NCI-H1092 treated with DMSO at 0.1 percent for 48 hours (cell line): ENCODE measurements at places on chromosomes 6 and 20.
A peak's percentile ranks its signal among the peaks of the same experiment; 100 is the strongest.

- DNase-seq: no peak
These were observed 90.0 kb downstream of the RAMACL start for GRCh38 chr6:166496460-166496859.

- DNase-seq: no peak
These were observed 274.1 kb upstream of the CITED2 start for GRCh38 chr6:139648430-139649000.

DNA sequence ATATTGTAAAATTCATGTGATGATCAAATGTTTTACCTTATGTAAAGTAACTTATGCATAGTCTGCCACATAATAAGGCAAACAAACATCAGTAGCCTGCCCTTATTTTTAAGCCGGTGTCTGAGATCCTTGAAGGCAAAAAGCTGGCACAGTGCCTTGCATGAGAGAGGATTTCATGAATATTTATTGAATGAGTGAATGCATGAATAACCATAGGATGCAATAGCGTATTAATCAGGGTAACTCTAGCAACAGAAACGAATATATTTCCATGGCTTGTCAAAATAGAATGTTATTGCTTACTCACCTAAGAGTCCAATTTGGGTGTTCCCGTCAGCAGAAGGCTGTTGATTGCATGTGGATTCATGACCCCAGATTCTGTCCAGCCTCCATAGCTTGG lies 34.9 kb downstream of the BTBD3 start:
- no peak for DNase-seq

GRCh38 chr6:114142258-114142657 lies 171.3 kb upstream of the HDAC2 start:
- DNase-seq: no peak

DNA sequence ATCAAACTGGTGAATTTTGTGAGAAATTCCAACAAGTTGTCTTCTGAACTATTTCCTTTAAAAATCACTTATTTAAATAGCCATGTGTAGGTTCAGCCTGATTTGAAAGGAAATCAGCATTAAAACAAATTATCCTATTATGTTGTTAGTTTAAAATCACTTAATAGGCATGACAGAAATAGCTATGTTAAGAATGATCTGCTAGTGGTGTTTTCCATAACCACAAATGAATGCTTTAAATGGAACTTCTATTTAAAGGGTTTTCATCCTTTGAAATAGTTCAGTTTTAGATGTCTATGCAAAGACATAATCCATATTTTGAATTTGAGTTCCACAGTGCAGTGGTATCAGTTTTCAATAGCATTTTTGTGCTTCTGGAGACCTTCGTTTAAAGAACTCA lies 120.1 kb downstream of the PLEKHG1 start:
- DNase-seq: no peak

DNA sequence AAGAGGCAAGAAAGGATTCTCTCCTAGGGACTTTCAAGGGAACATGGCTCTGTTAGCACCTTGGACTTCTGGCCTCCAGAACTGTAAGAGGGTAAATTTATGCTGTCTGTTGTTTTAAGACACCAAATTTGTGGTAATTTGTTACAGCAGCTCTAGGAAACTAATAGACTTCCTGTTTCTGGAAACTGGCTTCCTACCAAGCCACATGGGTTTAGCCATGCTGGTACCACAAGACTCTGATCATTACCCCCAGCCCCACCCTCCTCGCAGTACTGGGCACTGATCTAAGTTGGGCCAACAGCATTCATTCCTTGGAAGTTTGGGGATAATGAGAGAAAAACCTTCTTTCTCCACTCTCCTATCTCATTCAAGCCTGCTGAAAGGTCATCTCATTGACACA lies 109.5 kb upstream of the SMLR1 start:
- no peak for DNase-seq

DNA sequence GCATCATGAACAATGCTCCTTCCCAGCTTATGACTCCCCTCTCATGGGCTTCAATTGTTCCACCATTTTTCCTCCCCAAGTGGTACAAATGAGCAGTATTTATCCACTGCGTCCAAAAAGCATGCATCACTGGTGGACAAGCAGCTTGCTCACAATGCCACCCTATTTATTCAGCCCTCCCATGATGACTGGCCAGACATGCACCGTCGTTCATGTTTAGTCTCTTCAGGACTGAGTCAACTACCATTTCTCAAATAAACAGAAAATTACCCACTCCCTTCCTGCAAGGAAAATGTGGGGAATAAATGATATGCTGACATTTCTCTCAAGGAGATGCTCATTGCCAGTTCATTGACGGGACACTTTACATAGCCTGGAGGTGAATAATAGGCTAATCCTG lies 300.4 kb downstream of the C6orf118 start:
- DNase-seq: no peak

DNA sequence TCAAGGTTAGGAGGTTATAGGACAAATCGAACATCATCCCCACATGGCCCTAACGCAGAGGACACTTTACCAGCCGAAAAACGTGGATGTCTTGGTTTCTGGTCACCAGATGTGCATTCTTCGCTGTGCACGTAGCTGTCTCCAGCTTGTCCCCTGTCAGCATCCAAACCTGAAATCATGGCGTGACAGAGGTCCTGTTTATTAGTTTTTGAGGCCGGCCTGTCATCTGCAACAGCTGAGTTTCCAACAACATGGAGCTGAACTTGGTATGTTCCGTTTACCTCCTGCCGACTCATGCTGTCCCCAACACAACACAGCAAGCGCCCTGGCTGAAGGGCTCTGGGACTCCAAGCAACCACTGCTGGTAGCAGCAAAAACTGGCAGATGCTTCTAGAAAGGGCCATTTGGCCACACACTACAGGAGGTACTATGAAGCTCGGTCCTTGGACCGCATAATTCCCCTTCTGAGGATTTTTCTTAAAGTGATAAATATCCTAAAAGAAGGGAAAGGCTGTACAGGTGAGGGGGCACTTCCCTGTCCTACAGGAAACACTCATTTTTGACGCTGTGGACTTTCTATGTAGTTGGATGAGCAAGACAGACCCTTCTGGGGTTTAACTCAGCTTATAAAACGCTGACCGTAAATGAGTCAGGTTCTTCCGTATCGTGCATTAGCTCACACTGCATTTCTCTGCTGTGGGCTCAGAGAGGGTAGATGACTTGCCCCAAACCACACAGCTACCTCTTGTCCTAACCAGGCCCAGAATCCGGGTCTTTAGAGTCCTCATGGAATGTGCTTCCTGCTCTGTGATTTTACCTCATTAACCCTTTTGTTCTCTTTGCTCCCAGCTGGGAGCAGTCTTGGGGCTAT lies 79.7 kb upstream of the NFATC2 start:
- no peak for DNase-seq

GRCh38 chr6:77371748-77372147 lies 91.5 kb downstream of the HTR1B start:
- no peak for DNase-seq

GRCh38 chr20:36792422-36792821 lies 18.9 kb upstream of the DSN1 start:
- no peak for DNase-seq

GRCh38 chr6:16405375-16405774 lies 167.0 kb downstream of the GMPR start:
- no peak for DNase-seq

GRCh38 chr20:34915131-34915530 lies 38.7 kb downstream of the ACSS2 start:
- DNase-seq: no peak

DNA sequence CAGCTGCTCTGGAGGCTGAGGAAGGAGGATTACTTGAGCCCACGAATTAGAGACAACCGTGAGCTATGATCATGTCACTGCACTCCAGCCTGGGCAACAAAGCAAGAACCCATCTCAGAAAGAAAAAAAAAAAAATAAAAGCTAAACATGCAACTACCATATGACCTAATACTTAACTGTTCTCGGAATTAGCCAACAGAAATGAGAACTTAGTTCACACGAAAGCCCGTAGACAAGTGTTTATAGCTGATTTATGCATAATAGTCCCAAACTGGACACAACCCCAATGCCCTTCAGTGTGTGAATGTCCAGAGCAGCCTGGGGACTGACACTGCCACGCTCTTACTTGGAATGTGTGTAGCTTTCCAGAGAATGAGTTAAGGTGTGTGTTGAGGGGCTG lies 211.5 kb upstream of the PROKR2 start:
- DNase-seq: no peak

DNA sequence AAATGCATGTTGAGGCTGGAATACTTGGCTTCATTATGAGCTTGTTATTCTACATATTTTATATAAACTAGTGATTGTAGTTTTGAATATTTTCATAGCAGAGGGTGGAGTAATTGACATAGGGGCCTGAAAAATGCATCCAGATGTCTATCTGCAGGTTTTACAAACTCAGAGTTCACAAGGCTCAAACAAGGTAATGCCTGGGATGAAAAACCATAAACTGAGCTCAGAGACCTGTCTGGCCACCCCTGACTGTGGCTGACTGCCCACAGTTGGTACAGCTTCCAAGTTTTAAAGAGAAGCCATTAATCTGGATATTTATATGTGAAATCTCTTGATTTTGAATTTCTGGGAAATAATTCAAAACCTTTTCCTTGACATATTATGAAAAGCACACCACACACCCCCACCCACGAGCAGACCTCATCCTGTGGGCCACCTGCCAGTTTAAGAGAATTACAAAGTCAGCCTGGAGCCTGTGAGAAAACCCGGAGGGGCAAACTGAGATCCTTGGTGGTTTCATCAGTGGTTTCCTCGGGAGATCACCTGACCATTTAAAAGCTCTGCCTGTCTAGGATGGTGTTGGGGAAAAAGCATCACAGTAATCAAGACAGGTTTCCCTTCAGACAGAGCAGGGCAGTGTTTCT lies 230.1 kb downstream of the SAMD5 start:
- no peak for DNase-seq

GRCh38 chr6:100001915-100002388 lies 7.9 kb upstream of the MCHR2 start:
- peak; percentile 53 for DNase-seq

DNA sequence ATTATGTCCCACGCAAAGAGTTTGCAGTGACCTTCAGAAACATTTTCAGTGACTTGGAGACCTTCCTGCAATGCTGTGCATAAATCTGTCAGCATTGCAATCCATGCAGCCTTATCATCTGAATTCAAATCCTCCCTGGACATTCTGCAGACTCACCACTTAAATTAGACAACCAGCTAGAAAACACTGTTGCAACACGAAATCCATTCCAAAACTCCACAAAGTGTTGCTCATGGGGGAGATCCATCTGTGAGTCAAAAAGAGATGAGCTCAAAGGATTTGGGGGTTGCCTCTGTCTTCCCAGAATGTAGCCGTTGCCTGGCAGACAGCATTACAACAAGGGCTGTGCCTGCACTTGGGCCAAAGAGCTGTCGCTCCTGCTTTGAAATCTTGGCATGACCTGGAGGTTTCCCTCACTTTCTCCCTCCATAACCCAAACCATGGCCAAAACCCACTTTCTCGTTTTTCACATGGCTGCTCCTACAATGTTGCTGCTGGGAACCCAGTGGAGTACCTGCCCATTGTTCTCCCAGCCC lies 163.5 kb upstream of the CDYL start:
- no peak for DNase-seq

- DNase-seq: no peak
These were observed 367.8 kb downstream of the ZFAND3 start for GRCh38 chr6:38187325-38187724.

GRCh38 chr6:3277251-3277650 lies 18.5 kb downstream of the PSMG4 start:
- DNase-seq: no peak

GRCh38 chr6:131065824-131066171 lies 2.8 kb upstream of the EPB41L2 start:
- no peak for DNase-seq

- no peak for DNase-seq
These were observed 211.5 kb downstream of the SOX4 start for GRCh38 chr6:21804941-21805610.

GRCh38 chr20:57022306-57022705 lies 244.1 kb downstream of the BMP7 start:
- DNase-seq: no peak

GRCh38 chr6:95364016-95364604 lies 213.2 kb upstream of the MANEA start:
- DNase-seq: peak; percentile 16

DNA sequence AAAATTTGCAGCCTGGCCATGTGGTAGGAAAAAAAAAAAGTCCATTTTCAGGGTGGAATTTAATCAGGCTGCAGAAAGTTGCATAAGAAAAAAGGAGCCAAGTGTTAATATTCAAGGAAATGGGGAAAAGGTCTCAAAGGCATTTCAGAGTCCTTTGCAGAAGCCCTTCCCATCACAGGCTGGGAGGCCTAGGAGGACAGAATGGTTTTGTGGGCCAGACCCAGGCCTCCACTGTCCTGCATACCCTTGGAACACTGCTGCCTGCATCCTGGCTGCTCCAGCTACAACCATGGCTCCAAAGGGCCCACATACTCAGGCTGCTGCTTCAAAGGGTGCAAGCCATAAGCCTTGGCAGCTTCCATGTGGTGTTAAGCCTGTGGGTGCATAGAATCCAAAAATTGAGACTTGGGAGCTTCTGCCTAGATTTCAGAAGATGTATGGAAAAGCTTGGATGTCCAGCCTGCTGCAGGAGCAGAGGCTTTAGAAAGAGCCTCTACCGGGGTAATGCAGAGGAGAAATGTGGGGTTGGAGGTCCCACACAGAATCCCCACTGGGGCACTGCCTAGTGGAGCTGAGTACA lies 239.0 kb upstream of the STXBP5 start:
- DNase-seq: no peak

GRCh38 chr6:158303210-158303731 lies 9.0 kb upstream of the TULP4 start:
- DNase-seq: no peak

GRCh38 chr6:137363805-137364138 lies 130.4 kb downstream of the OLIG3 start:
- no peak for DNase-seq

DNA sequence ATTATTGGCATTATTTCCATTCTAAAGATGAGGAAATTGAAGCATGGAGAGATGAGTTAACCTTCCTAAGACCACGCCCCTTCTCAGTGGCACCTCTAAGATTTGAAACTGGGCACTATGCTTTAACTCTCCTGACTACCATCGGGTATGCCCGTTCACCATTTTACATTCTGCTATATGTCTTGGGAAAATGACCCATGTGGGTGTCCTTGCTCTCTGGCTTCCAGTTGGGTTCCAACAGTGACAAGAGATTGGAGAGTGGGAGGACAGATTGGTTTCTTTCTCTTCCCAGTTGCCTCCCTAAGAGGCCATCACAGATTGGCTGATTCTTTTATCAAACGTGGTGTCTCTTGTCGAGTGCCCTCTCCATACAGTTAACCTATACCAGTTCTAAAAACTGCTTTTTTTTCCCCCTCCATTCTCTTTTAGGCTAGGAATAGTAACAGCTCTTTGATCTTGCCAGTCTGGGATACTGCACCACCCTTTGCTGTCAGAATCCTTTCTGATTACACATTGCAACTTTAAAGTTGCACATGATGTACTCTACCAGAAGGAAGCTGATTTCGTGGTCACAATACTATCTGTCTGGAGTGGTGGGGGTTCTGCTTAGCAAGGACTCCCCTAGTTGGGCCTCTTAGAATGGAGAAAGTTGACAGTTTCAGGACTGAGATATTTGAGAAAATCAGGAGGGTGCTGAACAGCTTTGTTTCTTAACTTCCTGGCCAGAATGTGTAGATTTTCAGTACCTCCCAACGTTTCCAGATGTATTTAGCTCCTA lies 88.0 kb upstream of the ELOVL5 start:
- DNase-seq: no peak

GRCh38 chr20:25316506-25317190 lies 68.8 kb downstream of the PYGB start:
- no peak for DNase-seq

GRCh38 chr20:57381596-57382503 lies 9.3 kb upstream of the RBM38 start:
- peak; percentile 46 for DNase-seq

GRCh38 chr6:6486595-6486994 lies 101.9 kb upstream of the LY86 start:
- DNase-seq: no peak
